ENCODE measurements at places on chromosomes 2 and 18.

- DNase-seq: no peak
These were observed 11.6 kb downstream of the BMPR2 start for GRCh38 chr2:202387608-202388342.

DNA sequence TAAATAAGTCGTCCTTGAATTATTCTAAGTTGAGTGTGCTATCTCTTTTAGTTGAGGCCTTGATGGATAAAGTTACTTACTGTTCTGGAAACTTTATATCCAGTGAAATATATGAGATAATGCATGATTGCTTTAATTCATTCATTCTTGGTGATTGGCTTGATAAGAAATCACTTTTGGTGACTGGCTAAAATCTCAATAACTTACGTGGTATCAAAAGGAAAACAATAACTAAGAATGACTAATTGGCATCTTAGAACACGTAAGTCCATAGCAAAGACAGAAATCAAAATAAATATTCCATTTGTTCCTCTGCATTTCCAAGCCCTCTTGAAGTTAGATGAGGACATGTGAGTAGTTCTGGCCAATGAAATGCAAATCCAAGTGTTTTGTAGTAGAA lies 251.6 kb downstream of the NUP35 start:
- no peak for DNase-seq

- DNase-seq: no peak
These were observed 304.0 kb downstream of the DYSF start for GRCh38 chr2:71757351-71757750.

GRCh38 chr18:57741273-57741672 lies 61.8 kb downstream of the ATP8B1 start:
- DNase-seq: no peak

GRCh38 chr18:78580835-78581339 lies 398.7 kb upstream of the SALL3 start:
- no peak for DNase-seq

DNA sequence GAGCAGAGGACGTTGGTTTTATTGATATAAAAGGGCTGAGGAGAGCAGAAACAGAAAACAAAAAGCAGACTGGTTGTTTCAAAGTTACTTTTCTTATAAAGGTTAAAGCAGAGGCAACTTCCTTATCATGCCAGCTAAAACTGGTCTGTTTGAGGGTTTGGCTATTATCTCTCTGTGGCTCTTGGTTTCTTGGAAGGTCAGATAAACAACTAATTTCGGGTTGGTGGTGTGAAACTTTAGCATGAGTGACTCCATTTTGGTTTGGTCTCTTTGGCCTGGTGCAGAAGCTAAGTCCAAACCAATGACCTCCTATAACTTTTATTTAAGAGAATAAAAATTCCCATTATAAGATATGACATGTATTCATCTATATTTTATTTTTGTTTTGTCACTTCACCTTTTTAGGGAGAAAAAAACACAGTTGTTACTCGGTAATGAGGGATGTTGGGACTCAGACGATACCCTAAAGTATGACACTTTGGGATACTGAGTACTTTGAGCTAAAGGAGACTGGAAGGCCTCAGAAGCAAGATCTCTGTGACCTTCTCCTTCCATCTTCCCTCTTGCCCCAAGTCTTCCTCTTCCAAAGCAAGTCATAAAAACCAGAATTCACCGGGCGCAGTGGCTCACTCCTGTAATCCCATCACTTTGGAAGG lies 23.3 kb downstream of the TNFAIP6 start:
- DNase-seq: no peak

- no peak for DNase-seq
These were observed 23.0 kb downstream of the POU3F3 start for GRCh38 chr2:104876606-104877570.

GRCh38 chr2:160251569-160251968 lies 51.5 kb upstream of the ITGB6 start:
- no peak for DNase-seq

GRCh38 chr2:197486175-197486574 lies 13.5 kb downstream of the HSPD1 start:
- DNase-seq: no peak
